ENCODE measurements at places on chromosomes 16 and 17. TPM values are rescaled to one million over a fixed set of nuclear protein-coding genes. Genes with fewer than 3 reads are reported as not detected.

The CDK5R1 gene
- 0.46 TPM for total RNA-seq

The TMEM114 gene
- total RNA-seq = not detected

The C17orf100 gene
- total RNA-seq = 2.4 TPM

The C17orf67 gene
- total RNA-seq = 2.1 TPM

The GSDMA gene
- not detected for total RNA-seq

The OR3A3 gene
- not detected for total RNA-seq

The ATXN1L gene
- 12.3 TPM for total RNA-seq

The C17orf78 gene
- total RNA-seq = not detected

The EVI2B gene
- total RNA-seq = 0.12 TPM

DNA sequence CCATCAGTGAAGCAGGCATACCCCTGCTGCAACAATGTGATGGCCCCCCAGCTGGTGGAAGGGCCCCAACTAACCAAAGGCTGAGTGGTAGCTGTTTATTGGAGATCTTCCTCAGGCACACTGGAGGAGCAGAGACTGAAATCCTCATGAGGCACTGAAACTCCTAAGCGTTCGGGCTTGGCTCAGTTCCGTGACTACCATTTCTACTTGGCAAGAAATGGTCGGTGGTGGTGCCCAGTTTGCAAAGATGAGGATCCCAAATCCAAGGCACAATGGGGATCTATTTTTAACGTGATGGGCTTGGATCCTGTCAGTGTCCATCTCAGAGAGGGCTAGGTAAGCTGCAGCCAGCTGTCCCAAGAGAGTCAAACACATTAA is 82.8 kb downstream of the TNFRSF13B start:
- no peak for DNase-seq

- DNase-seq = no peak
Measured at GRCh38 chr16:60755907-60756306, 1280.3 kb downstream of the CDH8 start.

DNA sequence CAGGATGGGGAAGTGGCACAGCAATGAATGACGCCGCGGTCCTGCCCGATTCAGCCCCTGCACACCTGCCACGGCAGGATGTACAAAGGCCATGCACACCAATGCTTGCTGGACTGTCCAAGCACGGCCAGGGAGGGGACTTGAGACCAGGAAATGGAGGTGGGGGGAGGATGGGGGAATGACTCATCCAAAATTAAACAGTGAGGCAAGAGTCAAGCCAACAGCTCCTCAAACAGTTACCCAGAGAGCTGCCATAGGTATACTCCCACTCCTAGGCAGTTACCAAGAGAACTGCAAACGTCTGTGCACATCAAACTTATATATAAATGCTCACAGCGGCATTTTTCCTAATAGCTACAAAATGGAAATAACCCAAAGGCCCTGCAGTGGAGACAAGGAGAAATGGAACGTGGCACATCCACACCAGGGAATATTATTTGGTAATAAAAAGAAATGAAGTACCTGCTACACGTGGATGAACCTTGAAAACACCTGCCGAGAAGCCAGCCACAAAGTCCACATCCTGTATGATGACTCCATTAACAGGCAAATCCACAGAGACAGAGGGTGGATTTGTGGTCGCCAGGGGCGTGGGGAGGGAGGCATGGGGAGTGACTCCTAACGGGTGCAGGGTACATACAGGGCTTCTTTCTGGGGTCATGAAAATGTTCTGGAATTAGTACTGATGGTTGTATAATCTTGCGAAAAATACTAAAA is 54.1 kb downstream of the VAC14 start:
- DNase-seq = peak; percentile 71

DNA sequence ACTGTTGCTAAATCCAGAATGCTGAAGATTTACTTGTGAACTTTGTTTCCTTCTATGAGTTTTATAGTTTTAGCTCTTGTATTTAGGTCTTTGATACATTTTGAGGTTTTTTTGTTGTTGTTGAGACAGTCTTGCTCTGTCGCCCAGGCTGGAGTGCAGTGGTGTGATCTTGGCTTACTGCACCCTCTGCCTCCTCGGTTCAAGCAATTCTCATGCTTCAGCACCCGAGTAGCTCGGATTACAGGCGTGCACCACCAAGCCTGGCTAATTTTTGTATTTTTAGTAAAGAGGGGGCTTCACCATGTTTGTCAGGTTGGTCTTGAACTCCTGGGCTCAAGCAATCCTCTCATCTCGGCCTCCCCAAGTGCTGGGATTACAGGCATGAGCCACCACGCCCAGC is 14.4 kb downstream of the TENT4B start:
- no peak for DNase-seq

DNA sequence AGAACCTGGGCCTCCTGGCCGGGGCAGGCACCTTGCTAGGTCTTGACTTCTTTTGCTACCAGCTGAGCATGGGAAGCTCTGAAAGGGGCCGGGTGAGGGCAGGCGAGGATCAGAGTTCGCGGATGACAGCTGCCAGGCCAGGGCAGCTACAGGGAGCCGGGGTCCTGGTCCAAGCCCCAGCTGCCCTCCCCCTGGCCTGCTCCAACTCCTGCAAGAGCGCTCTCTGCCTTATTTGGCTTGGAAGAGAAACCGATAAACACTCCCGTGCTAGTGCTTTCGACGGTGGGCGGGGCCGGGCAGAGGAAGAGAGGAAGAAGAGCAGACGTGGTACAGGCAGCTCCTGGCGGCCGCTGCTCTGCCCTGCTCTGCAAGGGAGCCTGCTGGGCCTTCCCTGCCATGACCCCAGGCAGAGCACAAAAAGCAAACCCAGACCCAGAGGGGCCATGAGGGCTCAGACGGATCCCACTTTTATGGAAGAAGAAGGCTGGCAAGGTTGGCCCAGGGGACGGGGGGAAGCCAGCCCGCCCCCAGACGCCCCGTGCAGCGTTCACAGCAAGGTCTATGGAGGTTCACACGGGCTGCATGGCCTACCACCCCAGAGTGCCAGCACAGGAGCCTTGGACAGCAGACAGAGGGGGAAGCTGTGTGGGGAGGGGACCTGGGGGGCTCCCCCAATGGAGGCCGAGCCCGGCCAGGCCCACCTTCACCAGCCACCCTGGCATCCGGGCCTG is 25.6 kb downstream of the PIEZO1 start:
- no peak for DNase-seq

- DNase-seq = no peak
Measured at GRCh38 chr16:85229869-85230462, 117.7 kb upstream of the CIBAR2 start.

- no peak for DNase-seq
Measured at GRCh38 chr17:75199886-75200618, 5.4 kb upstream of the NUP85 start.

DNA sequence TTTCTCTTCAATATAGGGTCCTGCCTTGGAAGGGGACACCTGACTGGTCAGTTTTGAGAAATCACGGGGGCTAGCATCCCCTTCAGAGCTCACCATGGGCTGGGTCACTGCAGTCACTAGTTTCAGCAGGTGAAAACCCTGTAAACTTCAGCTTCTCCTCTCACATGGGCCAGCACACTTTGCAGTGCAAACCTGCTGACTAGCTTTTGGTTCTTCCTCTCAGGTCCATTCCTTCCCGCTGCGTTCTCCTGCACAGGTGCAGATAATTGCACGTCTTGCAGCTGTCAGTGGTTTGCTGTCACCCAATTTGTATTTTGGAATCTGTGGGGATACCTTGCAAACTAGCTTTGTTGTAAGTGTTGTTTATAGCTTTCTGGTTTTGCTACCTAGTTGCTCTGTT is 95.1 kb downstream of the LYRM1 start:
- no peak for DNase-seq

DNA sequence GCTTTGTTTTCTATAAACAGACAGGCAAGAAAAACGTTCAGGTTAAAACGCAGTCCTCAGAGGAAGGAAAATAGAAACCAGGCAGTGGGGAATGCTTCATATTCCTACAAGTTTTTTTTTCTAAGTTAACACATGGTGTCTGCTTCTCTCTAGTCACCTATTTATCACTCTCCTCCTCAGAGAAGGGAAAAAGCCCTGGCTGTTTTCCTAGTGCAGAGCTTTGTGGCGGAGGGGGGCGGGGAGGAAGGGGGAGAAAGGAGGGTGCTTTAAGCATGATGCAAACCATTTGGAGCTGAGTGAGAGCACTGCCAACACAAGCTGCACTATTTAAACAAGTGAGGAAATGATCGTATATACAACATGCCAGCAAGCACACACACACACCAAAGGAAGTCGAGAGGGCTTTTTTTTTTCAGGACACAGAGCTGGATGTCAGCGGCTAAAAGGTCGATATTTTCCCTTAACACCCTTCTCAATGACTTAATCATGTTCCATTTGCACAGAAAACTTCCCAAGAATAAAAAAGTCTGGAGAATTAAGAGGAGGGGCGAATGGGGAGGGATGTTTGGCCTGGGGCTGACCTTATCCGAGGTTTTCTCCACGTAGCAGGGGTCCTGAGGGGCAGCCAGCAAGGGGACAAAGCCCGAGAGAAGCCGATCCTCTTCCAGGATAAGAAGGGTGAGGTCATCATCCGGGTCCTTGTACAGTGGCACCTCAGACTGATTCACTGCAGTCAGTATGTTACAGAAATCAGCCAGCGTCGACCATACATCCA is 117.4 kb downstream of the HIC1 start:
- DNase-seq = peak; percentile 84

DNA sequence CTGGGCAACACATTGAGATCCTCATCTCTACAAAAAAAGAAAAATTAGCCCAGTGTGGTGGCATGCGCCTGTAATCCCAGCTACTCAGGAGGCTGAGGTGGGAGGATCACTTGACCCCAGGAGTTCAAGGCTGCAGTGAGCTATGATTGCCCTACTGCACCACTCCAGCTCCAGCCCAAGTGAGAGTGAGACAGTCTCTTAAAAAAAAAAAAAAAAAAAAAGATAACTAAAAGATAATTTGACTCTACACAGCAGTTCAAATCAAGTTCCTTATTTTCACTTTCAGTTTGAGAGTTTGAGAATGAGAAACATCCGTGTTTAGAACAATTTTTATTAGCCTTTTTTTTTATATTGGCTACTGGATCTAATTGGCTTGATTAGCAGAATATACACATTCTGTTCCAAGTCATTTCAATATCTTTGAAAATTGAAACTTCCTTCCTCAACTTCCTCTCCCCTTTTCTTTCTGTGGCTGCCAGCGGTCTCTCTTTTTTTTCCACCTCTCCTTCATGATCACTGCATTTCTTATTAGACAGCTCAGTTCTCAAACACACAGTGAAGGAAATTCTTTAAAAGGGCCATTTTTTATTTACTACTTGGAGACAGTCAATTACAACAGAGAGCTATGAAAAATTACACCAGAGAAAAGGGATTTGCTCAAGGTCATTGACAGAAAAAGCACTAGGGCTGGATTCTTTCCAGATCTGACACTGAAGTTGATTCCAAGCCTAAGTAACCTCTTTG is 4.5 kb upstream of the ACSF2 start:
- no peak for DNase-seq

- DNase-seq = no peak
Measured at GRCh38 chr17:1762901-1763898, 1.3 kb downstream of the SERPINF1 start.

GRCh38 chr17:4156750-4157381 is 13.9 kb downstream of the CYB5D2 start:
- DNase-seq = no peak

GRCh38 chr17:4587803-4588202 is 3.5 kb downstream of the SMTNL2 start:
- DNase-seq = no peak

DNA sequence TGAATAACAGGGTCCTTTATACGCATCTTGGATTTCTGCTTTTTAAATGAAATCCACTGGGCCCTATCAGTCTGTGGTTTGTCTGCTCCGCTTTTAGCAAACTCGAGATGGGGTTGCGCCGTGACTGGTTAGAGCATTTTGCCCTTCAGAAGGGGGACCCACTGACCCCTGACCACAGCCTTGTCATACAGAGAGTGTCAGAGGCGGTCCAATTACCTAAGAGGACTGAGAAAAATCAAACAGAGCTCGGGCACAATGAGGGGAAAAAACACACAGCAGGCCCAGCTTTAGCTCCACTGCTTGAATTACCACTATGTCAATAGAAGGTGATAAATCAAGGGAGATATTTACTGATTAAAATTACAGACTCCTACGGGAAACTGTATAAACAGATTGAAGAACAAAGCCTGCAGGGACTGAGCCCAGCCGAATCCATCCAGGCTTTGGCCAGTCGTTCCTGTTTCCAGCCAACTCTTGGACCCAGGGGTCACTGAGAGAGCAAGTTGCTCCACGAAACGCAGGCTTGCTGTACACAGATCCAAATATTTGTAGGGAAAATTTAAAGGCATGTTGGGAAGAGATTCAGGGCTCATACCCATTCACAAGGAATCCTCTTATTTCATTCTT is 131.9 kb upstream of the ZFHX3 start:
- no peak for DNase-seq

DNA sequence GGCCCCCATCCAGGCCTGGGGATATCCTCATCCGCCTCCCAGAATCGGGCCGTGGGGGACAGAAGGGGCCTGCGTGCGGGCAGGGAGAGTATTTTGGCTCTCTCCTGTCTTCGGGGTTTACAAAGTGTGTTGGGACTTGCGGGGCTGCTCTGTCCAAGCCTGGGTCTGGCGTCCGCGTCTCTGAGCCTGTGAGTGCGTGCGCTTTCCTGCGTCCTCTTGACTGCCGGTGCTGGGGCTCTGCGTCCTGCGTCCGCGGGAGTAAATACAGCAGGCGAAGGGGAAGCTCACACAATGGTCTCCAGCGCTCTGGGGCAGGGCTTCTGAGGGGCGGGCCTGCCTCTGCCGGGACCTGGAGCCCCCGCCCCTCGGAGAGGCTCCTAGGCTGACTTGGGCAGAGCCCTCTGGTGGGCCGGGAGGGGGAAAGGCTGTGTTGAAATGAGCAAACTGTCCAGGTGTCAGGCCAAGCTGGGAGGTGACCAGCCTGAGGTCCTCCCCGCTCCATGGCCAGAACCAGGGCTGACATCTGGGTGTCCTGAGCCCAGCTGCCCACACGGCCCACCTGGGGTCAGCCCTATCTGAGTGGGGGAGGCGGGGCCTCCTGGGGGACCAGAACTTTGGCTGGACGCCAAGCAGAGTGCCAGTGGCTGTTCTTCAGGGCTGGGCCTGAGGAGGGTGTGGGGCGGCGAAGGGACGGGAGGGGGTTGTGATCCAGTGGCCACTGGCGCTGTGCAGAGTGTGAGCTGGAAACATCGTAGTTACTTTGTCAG is 233.6 kb downstream of the SEC14L1 start:
- DNase-seq = peak; percentile 70

GRCh38 chr17:14118951-14119350 is 49.6 kb downstream of the COX10 start:
- DNase-seq = no peak
